NK-92 treated with Interleukin-12 subunit alpha and Interleukin-12 subunit beta, amount 100 ng/mL, for 24 hours (cell line): ENCODE measurements at places on chromosomes 11 and 22.

DNA sequence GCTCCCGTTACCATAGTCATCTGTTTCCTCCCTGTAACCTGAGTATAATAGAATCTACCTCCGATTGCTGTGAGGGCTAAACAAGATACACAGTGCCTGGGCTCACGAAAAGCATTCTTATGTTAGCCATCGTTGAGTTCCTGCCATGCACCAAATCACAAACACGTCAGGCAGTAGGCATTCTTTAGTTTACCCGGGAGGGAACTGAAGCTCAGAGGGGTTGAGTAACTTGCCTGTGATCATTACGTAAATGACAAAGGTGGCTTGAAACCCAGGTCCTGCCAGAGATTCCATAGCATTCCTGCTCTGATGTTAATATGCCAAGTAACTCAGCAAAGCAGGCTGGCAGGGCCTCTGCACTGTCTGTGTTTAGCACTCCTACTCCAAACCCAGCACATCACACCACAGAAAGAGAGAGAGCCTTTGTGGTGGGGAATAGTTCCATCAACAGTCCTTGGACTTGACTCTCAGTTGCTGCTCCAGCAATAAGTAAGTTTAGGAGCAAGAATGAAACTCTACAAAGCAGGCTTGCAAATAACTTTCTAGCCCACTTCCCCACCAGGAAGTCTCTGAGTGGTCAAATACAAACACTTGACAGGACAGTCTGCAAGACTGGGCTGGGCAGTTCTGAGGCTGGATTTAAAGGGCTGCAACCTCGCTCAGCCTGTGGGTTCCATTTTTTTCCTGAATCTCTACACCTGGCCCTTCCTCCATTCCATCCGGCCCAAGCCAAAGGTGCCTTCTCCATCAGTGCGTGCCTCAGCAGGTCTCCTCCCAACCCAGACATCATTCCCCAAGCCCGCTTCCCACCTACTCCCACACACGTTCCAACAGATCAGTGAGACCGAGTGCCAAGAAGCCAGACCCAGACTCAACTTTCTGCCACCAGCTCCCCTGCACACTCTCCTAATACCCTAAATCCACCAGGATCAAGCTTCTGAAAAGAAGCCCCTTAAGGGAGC, 1.1 kb downstream of the SCN2B start:
- DNase-seq: no peak

GRCh38 chr22:19659805-19660345, 54.4 kb upstream of the SEPTIN5 start:
- no peak for DNase-seq

DNA sequence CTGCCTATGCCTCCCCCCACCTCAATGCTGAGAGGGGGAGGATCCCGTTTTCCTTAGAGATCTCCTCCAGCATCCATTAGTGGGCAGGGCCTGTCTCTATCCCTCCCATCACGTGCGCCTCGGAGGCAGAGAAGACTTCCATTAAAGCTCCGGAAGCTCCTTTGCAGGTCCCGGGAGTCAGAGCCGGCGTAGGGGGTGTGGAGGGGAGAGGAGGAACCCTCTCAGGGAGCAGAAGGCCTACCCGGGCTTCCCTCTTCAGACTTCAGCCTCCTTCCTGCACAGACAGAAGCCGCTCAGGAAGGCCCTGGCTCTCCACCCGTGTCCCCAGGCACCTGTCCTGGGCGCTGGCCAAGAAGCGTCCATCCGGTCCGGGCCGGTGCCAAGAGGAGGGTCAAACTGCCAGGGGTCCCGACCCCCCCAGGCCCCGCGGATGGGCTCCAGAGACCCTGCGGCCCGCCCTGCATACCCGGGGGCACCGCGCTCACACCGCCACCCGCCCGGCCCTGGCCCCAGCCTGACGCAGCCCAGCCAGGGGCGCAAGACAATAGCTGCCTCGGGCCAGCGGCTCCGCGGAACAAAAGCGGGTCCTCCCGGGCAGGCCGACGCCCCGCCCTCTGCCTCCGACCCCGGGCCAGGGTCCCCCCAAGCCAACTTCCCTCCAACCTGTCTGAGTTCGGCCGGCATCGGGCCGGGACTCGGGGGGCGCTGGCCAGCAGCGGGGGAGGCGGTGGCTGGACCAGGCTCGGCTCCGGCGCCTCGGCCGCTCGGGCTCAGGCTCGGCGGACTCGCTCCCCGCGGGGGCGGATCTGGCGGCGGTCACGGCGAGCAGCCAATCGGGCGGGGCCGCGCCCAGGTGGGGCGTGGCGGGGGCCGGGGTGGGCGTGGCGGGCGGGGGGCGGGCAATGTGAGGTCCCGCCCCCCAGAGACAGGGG, 29.9 kb downstream of the ARVCF start:
- DNase-seq: no peak

DNA sequence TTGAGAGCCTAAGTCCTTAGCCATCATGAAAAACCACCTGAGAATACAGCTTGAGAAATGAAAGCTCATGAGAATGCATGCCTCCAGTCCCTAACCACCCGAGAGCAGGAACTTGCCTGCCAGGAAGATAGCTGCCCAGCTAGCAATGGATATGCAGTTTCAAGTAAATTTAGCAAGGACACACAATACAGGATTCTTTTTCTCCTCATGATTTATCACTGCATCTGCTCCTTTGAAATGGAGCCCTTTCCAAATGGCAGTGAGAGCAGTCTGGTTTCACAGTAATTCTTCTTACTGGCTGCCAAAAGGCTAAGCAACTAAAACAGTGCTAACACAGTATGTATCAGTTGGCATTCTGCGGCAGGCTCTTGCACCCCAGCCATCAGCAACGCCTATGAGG, 109.9 kb downstream of the MICAL3 start:
- DNase-seq: no peak

GRCh38 chr11:17683377-17684161, 35.8 kb upstream of the MYOD1 start:
- no peak for DNase-seq

- DNase-seq: no peak
Observed at GRCh38 chr22:23305321-23305910, 125.1 kb downstream of the BCR start.

DNA sequence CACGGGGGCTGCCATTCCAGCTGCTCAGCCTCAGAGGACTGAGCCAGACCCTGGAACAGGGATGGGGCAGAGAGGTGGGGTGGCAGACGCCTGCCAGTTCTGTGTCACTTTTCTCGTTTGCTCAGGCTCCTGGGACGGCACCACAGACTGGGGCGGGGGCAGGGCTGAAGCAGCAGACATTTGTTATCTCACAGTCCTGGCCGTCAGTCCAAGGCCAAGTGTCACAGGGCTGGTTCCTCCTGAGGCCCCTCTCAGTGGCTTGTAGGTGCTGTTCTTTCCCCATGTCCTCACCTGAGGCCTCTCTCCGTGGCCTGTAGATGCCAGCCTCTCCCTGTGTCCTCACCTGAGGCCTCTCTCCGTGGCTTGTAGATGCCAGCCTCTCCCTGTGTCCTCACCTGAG, 24.7 kb downstream of the TPCN2 start:
- DNase-seq: no peak

GRCh38 chr22:30423301-30423958, 2.1 kb upstream of the MTFP1 start:
- DNase-seq: no peak

DNA sequence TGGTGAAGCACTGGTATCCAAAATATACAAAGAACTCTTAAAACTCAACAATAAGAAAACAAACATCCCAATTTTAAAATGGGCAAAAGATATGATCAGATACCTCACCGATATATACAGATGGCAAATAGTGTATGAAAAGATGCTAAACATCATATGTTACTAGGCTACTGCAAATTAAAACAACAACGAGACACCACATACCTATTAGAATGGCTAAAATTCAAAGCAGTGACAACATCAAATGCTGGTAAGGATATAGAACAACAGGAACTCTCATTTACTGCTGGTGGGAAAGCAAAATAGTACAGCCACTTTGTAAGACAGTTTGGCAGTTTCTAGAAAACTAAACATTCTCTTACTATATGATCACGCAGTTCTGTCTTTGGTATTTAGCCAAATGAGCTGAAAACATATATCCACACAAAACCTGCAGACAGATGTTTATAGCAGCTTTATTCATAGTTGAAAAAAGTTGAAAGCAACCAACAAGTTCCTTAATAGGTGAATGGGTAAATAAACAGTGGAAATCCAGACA, 38.5 kb downstream of the SIK3 start:
- DNase-seq: no peak

DNA sequence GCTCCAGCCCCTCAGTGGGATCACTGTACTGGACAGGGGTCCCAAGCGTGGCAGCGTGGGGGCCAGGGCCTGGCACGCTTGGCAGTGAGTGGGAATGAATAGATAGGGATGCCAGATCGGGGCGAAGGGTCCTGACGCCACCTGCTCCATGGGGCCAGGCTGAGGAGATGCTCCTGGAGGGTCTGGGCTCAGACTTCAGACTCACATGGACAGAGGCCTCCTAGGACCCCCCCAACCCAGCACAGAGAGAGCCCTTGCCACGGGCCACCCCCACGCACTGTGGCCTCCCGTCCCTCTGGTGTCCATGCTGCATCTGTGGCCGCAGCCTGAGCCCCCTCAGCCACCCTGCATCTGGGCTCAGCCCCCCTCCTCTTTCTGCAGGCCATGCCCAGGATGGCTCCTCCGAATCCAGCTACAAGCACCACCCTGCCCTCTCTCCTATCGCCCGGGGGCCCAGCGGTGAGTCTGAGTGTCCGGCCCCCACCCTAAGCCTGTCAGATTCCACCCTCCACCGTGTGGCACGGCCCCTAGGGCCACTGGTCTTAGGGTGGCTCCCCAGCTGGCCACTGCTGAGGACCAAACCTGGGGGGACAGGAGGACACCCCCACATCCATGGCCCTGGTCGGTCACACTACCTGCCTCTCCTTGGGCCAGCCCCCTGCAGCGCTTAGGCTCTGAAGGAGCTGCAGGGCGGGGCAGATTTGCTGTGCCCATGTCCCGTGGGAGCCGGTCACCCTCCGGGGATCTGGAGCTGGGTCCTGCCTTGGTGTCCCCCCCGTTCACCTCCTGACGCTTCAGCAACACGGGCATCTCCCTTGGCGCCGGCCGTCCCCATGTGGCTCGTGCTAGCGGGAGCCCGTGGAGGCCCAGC, 2.7 kb downstream of the MUC5AC start:
- DNase-seq: no peak

DNA sequence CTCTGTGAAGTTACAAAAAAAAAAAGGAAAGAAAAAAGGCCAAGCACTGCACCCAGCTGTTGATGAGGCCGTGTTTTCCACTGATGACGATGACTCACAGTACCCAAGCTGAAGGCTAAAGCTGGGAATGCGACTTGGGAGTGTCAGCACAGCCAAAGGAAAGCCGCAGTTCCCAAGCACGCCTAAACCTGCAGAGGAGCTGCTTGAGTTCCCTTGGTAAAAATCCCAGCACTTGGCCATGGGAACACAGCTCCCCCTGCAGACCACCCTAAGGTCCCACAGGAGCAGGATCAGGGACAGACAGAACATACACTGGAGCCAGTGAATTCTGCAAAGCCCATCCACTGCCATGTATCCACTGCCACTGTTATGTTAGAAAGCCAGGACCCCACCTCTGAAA, 39.9 kb downstream of the SERGEF start:
- peak; percentile 3 for DNase-seq

- DNase-seq: no peak
Observed at GRCh38 chr11:104286129-104286528, 122.2 kb upstream of the PDGFD start.

GRCh38 chr22:49108636-49109315, 718.9 kb downstream of the BRD1 start:
- DNase-seq: no peak

GRCh38 chr11:61912991-61913698, 4.2 kb downstream of the RAB3IL1 start:
- DNase-seq: no peak

GRCh38 chr22:44719586-44720368, 17.8 kb downstream of the PRR5 start:
- no peak for DNase-seq
